ENCODE measurements at places on chromosomes 3 and 15.

- DNase-seq = no peak
These were observed 631 bp upstream of the MFGE8 start for GRCh38 chr15:88913850-88914169.

GRCh38 chr3:58051196-58051595 lies 43.0 kb downstream of the FLNB start:
- DNase-seq = peak; percentile 91

- DNase-seq = no peak
These were observed 117.9 kb upstream of the PTX3 start for GRCh38 chr3:157318639-157319288.

GRCh38 chr3:13417166-13417947 lies 2.8 kb downstream of the NUP210 start:
- DNase-seq = no peak

DNA sequence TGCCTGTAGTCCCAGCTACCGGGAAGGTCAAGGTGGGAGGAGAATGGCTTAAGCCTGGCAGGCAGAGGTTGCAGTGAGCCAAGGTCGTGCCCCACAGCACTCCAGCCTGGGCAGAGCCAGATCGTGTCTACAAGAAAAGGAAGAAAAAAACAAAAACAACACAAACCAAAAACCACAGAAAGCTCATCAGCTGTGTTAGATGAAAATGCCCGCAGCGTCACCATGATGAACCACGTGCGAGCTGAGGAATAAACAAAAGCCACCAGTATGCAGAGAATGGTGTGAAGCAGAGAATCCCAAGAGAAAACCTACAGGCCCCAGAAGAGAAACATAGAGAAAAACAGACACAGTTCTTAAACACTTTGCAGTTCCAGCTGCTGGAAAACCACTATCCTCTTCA lies 19.7 kb upstream of the TM4SF19 start:
- DNase-seq = no peak

DNA sequence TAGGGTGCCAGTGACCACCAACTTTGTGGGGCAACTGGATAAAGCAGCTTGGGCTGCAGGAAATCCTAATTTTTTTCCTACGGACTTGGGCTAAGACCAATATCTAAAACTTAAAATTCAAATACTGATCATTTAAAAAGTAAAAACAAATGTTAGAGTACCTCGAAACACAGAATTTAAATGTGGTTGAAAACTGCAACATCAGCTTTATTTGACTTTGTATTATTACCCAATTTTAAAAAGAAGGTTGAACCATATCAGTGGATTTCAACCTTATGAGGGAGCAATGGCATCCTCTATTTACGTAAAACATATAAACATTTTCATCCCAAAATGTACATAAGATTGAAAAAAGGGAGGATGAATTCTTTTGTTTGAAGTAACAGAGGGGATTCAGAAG lies 26.2 kb downstream of the CFAP20DC start:
- DNase-seq = no peak

DNA sequence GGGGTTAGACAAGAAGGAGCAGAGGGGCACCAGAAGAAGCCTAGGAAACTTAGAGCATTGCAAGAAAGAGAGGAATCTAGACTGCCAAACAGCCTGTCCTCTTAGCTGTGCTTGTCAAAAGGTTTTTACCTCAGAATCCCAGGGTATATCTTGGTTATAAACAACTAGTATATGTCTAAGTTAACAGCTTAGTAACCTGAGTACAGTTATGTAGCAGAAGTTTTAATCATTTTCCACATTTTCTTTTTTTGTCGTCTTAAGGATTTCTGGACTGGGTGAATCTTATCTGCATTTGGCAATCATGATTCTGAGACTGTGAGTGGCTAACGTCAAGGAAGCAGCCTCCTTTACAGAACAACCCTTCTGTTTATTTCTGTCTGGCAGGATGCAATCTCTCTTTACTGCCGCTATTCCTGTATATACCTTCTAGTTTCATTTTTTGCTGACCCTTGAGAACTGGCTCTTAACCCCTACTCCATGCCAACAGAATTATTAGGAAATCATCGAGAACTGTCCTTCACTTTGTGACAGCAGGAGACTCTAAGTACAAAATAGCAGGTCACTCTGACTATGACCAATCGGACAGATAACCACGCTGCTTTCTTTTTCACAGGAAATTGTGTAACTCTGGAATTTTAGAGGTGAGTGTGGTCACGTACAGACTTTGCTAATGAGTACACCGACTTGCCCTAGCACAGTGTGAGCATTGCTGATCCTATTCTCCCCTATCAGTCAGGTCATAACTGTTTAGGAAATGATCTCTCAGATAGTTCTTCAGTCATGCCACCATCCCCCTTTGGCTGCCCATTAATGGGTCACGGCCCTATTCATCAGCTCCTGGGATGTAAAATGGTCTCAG lies 3.3 kb upstream of the CP start:
- DNase-seq = peak; percentile 59

- no peak for DNase-seq
These were observed 5.6 kb downstream of the SLC25A38 start for GRCh38 chr3:39388741-39389248.

- no peak for DNase-seq
These were observed 122.0 kb upstream of the SOX14 start for GRCh38 chr3:137641879-137642704.

- DNase-seq = no peak
These were observed 15.3 kb downstream of the ST8SIA2 start for GRCh38 chr15:92409006-92409405.

DNA sequence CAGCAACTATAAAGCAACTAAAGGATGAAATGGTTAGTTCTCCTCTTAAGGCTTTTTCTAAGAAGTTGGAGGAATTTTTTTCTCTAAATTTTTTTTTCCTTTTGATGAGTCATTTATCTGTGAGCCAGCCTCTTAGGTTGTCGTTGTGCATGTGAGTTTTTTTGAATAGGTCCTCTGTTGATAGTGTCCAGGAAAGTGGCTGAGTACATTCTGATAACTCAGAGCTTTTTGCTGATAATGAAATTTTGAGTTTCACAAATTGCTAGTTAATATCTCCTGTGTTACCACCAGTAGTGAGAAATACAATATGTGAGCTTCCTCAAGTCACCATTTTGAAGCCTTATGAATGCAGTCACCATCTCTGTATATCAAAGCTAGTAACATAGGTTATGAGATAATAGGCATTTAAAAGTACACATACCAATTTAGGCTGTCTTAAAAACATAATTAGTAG lies 7.1 kb upstream of the LXN start:
- DNase-seq = no peak

GRCh38 chr15:79311901-79312553 lies 1.1 kb downstream of the TMED3 start:
- no peak for DNase-seq

DNA sequence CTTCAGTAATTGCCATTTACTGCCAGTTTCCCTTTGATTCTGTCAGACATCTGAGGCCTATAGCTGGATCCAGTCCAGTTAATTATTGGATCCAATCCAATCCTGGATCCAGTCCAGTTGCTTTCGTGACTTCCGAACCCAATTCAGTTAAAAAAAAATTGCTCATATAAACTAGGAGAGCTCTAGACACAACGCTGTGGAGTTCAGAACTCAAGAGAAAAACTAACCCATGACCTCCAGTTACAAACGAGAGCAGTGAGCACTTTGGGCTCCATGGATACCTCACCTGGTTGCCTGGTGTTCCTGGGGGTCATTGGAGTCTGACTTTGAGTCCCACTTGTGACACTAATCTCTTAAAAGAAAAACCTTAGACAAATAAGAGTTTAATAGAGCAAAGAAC lies 269.8 kb downstream of the THSD4 start:
- no peak for DNase-seq

DNA sequence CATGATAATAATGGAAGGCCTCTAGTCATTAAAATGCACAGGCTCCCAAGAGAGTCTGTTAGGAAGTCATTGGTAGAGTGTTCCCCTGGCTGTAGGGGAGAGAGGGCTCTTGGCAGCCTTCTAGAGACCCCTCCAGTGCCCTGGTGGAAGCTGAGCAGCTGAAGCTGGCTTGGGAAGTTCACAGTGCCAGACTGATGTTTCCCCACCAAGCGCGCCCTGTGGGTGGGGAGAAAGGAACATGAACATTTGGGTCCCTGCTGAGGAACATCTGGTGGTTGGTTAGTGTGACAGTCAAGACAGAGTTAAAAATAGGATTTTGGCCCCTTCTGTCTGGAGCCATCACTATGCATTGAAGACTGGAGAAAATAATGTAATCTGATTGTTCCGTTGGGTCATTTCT lies 37.1 kb upstream of the RGMA start:
- DNase-seq = no peak

- no peak for DNase-seq
These were observed 7.5 kb downstream of the COLQ start for GRCh38 chr3:15513810-15514662.

DNA sequence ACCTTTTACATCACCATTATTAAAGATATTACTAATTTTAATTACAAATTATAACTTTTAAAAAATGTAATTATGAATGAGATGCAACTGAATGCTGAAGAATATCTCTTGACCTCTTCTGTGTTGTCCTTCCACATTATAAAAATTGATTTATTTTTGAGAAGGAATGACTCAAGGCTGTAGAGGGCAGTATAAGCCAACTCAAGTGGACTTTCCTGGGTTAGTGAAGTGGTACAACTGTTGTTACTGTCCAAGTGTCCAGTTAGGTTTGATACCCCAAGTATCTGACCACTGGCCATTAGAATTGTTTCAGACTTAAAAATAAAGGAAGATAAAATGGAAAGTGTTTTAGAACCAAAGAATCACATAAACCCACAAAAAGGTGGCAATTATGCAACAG lies 51.9 kb downstream of the BBX start:
- no peak for DNase-seq

DNA sequence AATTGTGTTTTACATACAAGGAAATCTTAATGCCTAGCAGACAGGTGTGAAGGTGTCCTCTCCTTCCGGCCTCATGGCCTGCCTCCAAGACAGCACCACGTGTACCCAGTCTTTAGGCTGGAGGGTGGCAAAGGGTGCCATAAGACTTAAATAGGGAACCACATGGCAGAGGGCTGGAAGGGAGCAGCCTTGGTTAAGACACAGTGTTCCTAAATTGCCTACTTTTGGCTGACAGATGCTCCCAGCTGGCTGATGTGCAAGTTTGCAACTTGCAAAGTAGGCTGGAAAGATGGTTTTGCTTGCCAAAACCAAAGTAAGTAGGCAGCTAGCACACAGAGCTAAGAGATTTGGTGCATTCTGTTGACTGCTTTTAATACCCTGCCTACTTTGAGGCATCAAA lies 45.2 kb downstream of the CCNB2 start:
- DNase-seq = no peak

- no peak for DNase-seq
These were observed 362.3 kb downstream of the WDR72 start for GRCh38 chr15:53397041-53397616.

GRCh38 chr3:157145606-157146322 lies 14.2 kb downstream of the CCNL1 start:
- no peak for DNase-seq

GRCh38 chr3:127273206-127273605 lies 14.6 kb downstream of the PRR20G start:
- DNase-seq = no peak

DNA sequence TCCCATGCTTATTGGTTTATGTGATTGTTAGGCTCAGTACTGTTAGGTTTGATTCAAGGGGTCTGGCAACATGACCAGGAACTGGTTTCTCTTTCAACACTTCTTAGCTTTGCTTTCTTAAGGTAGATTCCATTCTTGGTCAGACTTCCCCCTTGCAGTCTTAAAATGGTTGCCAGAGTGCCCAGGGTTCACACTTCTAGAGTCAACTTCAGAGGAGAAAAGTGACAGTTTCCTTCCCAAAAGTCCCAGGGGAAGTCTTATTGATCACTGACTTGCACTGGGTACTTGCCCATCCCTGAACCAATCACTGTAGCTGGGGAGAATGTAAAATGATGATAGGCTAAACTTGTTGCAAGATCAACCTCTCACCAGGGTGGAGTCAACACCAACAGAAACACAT lies 14.1 kb downstream of the MGLL start:
- no peak for DNase-seq

GRCh38 chr3:120742849-120743365 lies 363 bp downstream of the GTF2E1 start:
- no peak for DNase-seq

DNA sequence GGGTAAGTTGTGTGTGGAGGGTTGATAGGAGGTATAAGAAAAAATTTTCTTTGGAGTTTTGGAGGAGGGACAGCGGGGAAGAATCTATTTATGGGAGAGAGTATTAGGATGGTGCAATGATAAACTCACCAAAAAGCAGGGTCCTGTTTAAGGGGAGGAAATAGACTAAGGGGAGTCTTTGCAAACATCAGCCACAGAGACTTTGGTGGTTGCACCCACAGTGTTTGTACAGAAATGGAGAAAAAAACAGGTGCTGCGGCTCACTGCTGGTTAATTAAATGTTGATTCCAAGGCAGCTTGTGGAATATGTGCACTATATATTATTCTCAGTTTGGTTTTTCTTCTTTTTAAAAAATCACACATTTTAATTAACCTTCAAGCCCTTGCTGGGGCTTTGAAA lies 182.1 kb downstream of the NECTIN3 start:
- no peak for DNase-seq

- DNase-seq = no peak
These were observed 40.0 kb downstream of the ATP13A3 start for GRCh38 chr3:194446754-194447153.

DNA sequence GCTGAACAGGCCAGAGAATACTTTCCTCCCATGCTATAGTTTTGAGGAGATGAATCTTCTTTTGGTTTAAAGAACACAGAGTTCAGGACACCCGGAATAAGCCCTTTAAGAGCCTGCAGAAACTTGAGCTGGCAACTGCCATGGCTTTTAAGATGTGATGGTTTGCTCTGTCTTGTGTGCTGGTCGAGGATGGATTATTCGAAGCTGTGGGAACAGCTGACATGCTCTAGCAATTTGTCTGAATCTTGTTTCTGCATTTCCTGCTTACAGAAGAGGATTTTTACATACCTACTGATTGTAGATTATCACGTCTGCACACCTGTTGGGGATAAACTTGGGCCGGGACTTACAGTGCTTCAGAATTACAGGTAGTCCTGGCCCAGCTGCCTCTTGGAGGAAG lies 396.9 kb downstream of the LRTM1 start:
- DNase-seq = no peak

DNA sequence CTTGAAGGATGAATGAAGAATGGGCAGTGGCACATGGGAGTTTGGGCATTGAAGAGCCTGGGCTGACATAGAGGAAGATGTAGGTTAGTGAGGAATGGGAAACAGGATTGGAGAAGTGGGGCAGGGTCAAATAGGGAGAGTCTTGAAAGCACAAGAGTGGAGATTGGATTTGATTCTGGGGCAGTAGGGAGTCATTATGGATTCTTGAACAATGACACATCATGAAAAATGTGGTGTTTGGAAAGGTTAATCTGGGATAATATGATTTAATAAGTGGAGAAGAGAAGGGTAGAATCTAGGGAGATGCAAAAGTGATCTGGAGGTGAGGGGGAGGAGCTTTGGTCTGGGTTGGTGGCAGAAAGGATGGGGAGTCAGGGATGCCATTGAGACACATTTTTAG lies 45.4 kb upstream of the ROPN1 start:
- DNase-seq = no peak

DNA sequence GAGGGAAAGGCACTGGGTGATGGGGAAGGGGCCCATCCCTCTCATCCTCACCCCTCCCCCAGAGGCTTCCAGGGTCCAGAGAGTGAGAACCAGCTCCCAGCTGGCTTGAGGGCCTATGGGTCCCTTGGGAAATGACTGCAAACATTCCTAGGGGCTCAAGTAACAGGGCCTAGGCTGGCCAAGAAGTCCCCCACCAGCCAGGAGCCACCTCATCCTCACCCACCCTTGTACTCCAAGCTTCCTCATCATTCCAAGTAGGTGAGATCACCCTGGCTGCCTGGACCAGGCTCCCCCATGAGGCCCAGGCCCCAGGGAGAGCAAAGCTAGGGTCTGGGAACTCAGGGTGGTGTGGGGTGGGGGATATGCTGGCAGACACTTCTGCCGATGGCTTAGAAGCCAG lies 14.8 kb downstream of the LOXL1 start:
- DNase-seq = peak; percentile 95
